ENCODE measurements at places on chromosomes 6 and 20.

- DNase-seq = no peak
Measured at GRCh38 chr6:45001663-45002062, 326.5 kb upstream of the RUNX2 start.

GRCh38 chr20:10609770-10610169 lies 64.0 kb downstream of the JAG1 start:
- DNase-seq = no peak

DNA sequence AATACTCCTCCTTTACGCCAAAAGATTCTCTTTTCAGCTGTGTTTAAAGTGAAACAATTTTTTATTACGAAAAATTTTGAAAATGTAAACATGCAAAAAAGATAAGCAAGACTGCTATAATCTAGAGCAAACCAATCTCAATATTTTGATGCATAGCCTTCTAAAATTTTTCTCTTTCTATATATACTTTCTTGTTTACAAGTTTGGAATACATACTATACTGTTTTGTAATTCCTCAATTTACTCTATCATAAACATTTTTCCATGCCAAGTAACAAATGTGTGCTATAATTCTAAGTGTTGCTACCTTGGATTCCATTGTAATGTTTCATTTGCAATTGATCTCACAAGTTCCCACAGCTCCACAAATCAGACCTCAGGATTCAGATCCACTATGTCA lies 43.1 kb upstream of the KIF16B start:
- DNase-seq = no peak

- DNase-seq = no peak
Measured at GRCh38 chr20:62433658-62434497, 6.5 kb upstream of the RBBP8NL start.

- no peak for DNase-seq
Measured at GRCh38 chr6:33407132-33407718, 3.6 kb upstream of the PHF1 start.

Data from activated CD4-positive, CD25-positive, alpha-beta regulatory T cell treated with anti-CD3 and anti-CD28 coated beads, Interleukin-2, amount 50 U/mL, for 16 hours (primary cell).